ENCODE measurements at places on chromosomes 4 and X.

DNA sequence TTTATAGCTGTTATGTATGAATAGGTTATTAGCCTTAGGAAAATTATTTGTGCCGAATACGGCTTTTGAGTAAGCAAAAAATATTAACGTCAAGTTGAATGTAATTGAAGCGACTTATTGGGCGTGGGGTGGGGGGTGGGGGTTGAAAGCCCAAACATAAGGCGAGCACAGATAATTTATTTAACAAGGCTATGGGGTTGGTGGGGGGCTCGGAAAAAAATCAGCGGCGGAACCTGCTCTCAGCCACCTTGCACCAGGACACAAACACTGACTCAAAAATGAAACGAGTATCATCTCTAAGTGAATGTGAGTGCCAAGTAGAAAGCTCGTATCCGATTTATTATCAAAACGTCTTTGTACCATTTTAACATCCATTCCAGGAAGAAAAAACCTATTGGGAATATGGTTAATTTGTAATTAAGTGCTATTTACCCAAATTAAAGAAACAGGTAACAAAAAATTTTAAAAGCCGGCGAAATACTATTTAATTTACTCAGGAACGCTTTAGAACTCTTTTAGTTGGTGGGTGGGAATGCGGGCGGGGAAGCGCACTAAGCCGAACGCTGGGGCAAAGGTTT lies 902 bp upstream of the LARP1B start:
- no peak for DNase-seq

DNA sequence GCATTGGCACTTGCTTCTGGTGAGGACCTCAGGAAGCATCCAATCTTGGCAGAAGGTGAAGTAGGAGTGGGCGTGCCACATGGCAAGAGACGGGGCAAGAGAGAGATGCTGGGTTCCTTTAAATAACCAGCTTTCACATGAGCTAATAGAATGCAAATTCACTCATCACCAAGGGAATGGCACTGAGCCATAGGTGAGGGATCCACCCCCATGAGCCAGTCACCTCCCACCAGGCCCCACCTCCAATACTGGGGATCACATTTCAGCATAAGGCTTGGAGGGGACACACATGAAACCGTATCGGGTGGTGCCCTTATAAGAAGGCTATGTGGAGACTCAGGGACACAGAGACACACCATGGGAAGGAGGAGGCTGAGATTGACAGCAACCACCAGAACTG lies 140.0 kb upstream of the MSX1 start:
- no peak for DNase-seq

GRCh38 chrX:8668813-8669212 lies 63.1 kb downstream of the ANOS1 start:
- no peak for DNase-seq

DNA sequence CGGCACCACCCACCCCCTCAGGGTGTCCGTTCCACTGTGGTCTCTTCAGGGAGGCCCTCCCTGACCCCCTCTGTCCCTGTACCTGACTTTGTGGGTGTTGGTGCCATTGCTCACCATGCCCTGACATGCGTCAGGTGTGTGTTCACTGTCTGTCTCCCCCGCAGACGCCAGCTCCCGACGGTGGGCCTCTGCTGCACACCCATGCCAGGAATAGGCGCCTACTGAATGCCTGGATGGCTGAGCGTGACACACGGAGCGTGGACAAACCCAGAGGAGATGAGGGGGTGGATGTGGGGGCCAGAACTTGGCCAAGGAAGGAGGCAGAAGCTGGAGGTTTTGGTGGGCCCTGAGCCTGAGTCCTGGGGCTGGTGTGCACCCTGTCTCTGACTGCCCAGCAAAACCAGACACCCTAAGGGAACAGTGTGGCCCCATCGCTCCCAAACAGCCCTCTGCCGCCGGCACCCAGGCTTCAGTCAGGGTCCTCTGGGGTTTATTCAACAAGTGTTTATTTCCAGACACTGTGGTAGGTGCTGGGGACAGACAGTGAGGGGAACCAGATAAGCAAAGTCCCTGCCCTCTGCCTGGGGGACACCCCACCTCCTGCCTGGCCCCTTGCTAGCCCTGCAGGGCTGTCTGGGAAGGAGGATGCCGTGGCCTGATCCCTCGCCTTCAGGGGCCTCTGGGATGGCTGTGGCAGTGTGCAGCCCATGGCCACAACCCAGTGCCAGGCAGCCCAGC lies 76.9 kb downstream of the WFS1 start:
- DNase-seq, result no peak

DNA sequence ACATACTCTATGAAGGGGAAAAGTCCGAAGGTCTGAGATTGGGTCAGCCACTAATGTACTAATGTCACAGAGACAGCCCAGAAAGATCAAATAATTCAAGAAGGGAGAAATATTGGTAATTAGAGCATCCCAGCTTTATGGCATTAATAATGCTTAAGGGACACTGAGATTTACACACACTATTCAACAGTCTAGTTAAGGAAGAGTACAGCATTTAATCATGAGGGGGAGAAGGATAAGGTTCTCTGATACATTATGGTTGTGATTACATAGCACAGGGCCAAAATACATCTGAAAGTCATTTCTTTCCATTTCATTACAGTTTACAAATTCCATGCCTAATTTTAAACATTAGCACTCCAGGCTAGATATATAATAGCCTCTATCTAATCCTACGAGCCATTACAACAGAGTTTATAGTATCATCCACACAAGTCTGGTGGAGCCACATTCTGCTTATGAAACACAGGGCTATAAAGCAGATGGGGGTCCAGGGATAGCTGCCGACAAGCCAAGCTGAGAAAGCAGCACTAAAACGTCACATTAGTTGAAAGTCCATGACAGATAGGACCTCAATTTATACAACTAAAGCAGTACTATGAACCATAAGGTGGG lies 108.0 kb upstream of the GRIA3 start:
- no peak for DNase-seq

DNA sequence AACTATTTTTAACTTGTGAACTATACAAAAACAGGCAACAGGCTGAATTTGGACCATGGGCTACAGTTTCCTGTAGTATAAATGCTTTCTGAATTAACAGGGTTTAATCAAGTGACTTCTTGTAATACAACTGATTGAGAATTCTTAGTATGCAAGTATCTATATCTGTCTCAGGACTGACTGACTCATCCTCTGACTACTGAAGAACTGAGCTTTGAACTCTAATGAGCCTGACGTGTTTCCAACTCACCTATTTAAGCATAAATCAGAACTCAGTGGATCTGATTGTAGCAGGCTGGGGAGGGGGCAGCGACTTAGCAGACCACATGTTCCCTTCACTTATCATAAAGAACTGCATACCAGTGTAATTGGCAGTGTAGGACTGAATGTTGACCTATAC lies 7.8 kb downstream of the SPATA4 start:
- DNase-seq, result no peak

DNA sequence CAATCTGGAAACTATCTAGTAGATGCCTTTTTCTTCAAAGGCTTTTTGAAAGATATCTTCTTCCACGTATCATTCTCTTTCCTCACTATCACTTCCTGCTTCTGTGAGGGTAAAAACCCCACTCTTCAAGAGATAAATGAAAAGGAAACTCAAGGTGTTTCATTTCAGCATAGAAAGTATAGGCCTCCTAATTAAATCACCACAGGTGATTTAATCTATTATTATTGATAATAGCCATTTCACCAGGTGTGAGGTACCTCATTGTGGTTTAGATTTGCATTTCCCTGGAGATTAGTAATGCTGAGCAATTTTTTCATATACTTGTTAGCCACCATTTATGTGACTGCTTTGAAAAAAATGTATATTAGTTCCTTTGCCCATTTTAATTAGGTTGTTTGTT lies 92.0 kb upstream of the EMCN start:
- no peak for DNase-seq

DNA sequence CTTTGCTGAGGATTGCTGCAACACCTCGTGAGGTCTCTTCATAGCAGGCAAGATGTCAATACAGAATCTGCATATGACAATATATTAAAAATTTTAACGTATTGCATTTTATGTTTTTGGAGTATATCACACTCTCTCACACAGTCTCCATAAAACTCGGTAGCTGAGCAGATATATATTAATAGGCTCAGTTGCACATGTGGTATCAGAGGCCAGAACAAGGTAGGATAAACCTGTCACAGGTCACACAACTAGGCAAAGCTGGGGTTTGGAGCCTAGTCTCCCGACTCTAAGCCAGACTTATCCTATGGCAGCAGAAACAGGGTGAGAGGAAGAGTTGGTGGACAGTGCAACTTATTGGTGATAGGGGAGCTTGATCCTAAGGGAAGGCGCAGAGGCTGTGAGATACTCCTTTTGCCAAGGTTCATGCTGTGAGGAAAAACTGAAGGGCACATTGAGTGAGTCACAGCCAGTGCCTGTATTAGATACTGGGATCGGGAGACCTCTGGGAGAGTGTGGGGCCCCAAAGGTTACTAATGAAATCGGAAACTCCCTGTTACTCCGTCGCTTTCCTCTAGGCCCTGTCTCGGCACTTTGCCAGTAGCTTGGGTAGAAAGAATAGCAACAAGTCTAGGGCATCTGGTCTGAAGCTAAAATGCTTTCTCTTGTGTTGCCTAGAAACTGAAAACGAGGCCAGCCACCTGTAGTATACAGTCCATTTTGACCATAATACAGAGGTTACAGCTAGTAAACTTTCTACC lies 195.7 kb downstream of the ARHGAP10 start:
- DNase-seq, result no peak

- DNase-seq, result no peak
Observed at GRCh38 chrX:51024106-51024696, 113.7 kb downstream of the BMP15 start.

Data from activated CD4-positive, CD25-positive, alpha-beta regulatory T cell treated with anti-CD3 and anti-CD28 coated beads, Interleukin-2, amount 50 U/mL, for 72 hours (primary cell).